Right renal cortex interstitium (tissue), 3 donors: ENCODE measurements at places on chromosomes 1 and 21. TPM values are rescaled to one million over a fixed set of nuclear protein-coding genes. Genes with fewer than 3 reads are reported as not detected.

RUNX3 gene
- polyA plus RNA-seq: 0.54 TPM

LCE2B gene
- not detected for polyA plus RNA-seq

THEM5 gene
- 0.49 TPM for polyA plus RNA-seq

TOR1AIP2 gene
- polyA plus RNA-seq: 28.6 TPM

SSR2 gene
- 425 TPM for polyA plus RNA-seq

RXFP4 gene
- not detected for polyA plus RNA-seq

NHLH1 gene
- polyA plus RNA-seq: 0.08 TPM

PTCH2 gene
- polyA plus RNA-seq: 2.9 TPM

RGS8 gene
- 0.03 TPM for polyA plus RNA-seq

DCAF6 gene
- polyA plus RNA-seq: 73.7 TPM

OSCP1 gene
- 20.5 TPM for polyA plus RNA-seq

DNA sequence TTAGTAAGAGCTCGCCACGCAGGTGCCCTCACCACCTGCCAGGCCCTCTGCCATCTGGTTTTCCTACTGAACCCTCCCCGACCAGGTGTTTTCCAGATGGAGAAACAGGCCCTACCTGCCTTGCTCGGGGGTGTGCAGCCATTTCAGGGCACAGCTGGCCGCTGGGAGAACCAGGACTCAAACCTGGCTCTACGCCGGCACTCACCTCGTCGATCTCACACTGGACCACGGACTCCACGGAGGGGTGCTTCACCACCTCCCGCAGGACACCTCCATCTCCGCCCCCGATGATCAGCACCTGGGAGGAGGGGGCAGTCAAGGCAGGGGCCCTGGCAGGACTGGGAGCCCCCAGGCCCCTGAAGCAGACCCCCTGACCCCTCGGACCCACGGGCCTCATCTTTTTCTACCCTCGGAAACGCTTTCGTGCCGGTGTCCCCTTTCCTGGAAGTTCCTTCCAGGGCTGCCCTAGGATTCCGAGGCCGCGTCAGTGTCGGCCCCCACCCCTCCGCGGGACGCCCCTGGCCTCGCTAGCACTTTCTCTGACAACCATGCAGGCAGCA is 1.1 kb downstream of the SRM start:
- no peak for DNase-seq

DNA sequence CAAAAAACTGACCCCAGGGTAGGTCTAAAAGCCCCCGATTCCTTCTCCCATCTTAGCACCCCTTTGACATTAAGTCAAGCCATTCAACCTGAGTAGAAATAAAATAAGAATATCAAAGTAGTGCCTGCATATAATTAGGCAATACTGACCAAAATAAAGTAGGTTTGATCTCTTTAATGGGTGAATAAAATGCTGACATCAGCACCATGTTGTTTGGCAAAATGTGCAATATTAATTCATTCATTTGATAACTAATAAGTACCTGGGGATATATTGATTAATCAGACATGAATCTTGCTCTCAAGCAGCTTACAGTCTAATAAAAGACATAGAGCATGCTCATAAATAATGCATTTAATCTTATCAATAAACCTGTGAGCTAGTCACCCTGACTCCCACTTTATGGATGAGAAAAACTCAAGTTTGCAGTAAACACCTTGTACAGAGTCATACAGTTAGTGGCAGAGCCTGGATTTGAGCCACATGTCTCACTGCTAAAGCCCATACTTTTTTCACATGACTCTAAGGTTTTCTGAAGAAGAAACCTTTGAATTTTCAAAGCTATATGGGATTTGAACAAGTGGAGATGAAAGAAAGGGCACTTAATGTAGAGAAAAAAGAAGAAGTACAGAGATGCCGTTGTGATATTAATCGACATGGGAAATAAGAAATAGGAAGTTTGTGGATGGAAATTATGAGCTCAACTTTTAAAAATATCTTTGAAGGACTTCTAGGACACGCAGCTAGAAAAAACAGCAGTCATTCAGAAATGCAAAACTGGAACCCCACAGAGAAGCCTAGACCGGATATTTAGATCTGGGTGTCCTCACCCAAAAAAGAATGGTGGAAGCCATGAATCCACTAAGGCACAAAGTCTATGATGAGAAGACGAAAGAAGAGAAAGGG is 183.9 kb downstream of the TOMM20 start:
- no peak for DNase-seq

- no peak for DNase-seq
These were observed 70.6 kb upstream of the GCLM start for GRCh38 chr1:93979718-93980319.

GRCh38 chr1:79959635-79960034 is 953.1 kb upstream of the ADGRL4 start:
- DNase-seq: no peak

DNA sequence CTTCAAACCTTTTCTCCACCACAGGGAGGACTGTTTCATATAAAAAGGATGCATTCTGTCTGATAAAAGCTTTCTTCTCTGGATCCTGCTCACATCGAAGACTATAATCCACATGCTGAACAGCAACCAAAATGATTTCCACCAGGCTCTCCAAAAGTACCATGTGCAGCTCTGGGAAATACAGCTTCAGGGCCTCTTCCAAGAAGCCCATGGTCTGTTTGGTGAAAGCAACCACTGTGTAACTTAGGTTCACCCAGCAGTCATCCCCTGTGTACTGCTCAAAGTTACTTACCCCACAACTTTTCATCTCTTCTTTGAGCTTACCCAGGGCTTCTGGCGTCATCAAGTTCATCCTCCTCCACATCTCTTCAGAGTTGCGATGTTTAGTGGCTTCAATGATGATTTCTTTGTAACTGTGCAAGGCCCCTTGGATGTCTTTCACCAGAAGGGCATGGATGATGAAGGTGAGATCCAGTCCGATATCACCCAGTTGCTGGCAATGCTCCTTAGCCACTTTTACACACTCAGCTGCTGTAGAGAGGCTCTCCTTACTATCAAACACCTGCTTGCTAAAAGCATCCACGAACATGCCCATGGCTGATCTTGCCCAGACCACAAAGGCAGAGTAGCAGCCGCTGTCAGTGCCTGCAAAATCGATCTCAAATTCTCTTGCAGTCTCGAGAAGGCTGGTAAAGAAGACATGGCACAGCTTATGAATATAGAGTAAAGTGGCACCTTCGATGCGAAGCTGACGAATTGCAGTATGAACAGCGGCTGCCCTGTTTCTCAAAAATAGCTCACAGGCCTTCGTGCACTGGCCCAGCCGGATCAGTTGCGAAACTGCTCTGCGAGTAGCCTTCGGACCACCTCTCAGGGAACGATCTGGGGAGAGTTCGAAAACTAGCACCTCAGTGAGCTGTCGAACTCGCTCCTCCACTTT is 1.7 kb downstream of the EXOC8 start:
- DNase-seq: no peak

- DNase-seq: no peak
These were observed 34.6 kb downstream of the EIF2D start for GRCh38 chr1:206577626-206578025.

DNA sequence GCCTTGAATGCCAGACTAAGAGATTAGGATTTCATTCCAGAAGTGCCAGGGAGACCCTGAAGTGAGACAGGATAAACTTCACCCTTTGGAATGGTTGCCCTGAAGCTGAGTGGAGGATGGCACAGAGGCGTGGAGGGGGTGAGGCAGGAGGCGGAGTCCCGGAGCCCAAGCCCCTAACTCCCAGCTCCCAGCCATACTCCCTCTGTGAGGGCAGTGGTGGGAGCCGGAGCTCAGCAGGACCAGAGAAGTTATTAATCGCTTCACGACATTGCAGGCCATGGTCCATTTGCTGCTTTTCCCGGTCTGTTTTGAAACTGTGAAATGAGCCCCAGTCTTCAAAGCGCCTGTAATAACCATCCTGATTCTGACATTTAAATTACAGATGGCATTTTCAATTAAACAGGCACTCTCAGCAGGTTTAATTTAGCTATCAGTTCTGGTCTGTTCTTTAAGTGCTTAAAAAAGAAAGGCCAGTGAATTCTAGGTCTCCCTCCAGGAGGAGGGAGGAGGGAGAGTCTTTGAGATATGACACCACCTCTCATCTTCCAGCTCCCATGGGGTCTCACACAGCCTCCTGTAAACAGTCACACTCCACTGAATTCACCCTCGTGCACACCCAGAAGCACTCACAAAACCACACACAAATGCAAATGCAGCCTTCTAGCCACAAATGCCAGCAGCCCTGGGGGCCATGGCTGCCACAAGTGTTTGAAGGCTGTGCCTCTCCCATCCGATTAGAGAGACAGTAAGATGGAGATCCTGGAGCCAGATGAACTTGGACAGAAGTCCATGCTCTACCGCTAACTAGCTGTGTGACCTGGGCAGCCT is 19.6 kb downstream of the FBXO2 start:
- DNase-seq: no peak

- DNase-seq: no peak
These were observed 20.4 kb upstream of the FHAD1 start for GRCh38 chr1:15226388-15227255.

DNA sequence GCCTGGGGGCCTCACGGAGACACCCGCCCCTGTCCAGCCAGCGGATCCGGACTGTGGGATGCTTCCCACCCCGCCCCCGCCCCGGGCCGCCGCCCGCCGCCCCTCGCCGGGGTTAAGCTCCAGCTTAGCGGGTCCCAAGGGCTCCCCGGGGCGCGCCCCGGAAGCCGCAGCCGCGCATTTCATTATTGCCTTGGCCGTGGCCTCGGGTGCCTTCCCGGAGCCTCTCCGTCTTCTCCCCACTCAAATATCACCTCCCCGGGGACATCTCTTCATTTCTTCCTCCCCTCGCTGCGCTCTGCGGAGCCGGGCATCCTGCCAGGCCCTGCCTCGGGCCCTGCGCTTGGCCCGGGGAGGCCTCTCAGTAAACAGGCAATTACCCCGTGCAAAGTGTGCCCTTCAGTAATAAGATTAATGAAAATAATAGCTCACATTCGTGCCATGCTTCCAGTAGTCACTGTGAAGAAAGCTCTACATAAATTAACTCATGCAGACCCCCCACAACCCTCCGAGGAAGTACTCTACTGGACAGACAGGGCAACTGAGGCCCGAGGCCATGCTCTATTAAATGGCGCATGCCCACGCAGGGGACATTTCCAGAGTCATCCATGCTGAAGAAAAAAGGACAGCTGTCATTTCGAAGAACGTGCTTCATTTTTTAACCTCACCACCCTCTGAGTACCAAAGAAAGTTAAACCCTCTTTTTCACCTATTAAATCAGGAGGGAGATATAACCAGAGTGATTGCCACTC is 49.9 kb upstream of the LAPTM5 start:
- no peak for DNase-seq

DNA sequence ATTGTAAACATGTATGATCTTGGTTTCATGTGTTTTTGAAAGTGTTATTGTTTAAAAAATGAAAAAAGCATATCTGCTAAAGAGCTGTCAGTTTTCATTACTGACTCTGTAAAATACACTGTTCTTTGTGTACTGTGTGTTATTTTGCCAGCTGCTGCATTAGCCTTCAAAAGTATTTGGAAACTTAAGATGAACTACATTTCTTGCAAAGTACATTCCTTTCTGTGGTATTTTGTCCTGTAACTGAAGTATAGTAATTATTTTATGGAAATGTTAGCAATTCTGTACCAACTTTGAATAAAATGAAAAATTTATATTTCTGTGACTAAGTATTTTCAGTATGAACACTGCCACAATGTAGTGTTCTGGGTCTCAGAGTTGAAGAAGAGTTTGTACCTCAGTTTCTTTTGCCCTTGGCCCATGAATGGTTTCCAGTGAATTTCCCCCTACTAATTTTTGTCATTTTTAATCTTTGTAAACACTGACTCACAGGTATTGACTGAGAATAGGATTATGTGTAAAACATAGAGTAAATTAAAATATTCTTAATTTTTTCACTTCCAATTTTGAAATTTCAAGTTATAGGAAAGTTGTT is 32.7 kb downstream of the MRPS6 start:
- no peak for DNase-seq

DNA sequence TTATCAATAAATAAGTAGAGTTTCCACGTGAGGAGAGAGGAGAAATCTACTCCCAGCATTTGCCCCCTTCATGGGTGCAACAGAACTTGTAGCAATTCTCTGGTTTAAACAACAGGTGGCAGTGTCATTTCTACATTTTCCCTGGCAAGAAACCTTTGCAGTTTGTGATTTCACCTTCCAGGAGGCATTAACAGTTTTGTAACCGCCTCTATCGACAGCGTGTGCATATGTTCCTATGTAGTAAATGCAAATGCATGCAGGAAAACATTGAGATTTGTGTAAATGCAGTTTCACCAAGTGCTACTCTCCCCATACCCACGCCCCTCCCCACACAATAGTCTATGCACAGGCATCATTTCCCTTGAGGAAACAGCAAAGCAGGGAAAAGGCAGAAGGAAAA is 494.7 kb downstream of the SMYD3 start:
- no peak for DNase-seq

GRCh38 chr1:178342745-178343144 is 154.0 kb downstream of the CLEC20A start:
- DNase-seq: no peak

DNA sequence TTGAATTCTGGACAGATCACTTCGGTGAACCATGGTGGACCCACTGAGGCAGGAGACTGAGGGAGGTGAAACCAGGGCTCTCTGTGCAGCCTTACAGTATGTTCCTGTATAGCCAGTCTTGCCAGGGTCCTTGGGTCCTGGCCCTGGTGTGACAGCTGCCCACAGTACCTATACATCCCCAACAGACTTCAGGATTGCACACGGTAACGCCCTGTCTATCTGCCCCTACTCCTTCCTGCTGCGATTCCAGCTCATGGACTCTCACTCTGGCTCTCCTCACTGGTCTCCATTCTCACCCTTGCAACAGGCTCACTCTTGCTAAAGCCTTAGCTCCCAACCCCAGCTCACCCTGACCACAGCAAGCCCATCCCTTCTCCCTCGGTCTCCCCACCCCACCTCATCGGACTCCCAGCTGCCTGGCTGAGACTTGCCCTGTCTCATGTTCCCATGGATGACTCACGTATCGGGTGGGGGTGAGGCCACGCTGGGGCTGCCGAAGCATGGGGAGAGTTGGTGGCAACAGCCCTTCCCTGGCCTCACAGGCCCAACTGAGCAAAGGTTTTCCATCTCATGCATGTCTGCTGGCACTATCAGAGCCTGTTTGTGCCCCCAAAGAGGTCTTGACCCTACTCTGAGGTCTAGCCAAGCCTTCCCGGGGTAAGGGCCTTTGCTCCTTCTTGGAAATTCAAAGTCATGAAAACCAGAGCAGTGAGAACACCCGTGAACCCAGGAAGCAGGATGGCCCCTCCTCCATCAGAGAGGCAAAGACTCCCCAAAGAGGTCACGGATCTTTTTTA is 7.1 kb downstream of the PHLDA3 start:
- DNase-seq: no peak

- no peak for DNase-seq
These were observed 13.4 kb downstream of the EYA3 start for GRCh38 chr1:28074892-28075511.
